Stimulated activated CD8-positive, alpha-beta memory T cell treated with anti-CD3 and anti-CD28 coated beads, Interleukin-15, amount 100 ng/mL, for 4 hours (primary cell): ENCODE measurements at places on chromosomes 1 and 21.

- no peak for DNase-seq
These were observed 220.0 kb downstream of the RERE start for GRCh38 chr1:8597455-8597854.

- DNase-seq: no peak
These were observed 128.0 kb downstream of the PSMG1 start for GRCh38 chr21:39055167-39055767.

- no peak for DNase-seq
These were observed 10.8 kb upstream of the BCAR3 start for GRCh38 chr1:93692451-93692861.

DNA sequence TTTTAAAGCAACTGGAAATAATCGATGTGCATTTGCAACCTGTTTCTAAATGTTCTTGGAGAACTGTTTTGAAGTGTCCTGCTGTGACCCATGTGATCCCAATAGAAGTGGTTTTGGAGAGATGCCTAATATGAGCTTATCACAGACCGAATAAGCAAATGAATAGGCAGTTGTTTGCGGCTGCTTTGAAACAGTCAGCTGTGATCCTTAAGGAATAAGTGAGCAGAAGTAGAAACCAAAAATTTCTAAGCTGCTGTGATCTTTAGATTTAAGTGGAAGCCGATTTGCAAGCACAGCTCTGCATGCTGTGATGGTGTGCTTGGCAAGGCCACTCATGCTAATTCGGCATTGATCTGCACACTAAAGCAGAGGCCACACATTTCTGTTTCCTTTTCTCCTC lies 329.5 kb upstream of the DUSP10 start:
- no peak for DNase-seq

- DNase-seq: no peak
These were observed 280.0 kb downstream of the NFIA start for GRCh38 chr1:61362351-61362750.

DNA sequence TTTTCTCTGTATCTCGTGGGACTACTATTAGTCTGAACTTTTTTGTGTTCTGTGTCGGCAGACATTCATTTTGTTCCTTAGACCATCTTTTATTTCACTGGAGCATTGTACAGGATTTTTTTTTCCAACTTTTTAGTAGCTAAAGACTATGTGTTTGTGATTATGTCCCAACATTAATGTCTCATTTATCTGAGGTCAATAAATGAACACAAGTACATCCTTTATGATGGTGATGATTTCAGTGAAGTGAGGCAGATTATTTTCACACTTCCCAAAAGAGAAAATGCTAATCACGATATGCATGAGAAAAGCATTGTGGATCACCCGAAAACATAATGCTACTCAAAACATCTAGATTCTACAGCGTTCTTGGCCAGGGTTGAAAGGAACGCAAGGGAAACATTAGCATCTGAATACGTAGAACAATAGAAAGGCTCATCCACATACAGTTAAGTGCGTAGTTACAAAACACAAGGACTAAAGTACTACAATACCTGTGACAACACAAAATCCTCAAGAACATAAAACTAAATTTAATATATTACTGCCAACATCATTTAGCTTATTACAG lies 981.7 kb upstream of the NCAM2 start:
- DNase-seq: no peak

GRCh38 chr1:181083842-181084605 lies 4.5 kb upstream of the IER5 start:
- DNase-seq: no peak

GRCh38 chr1:31926853-31927660 lies 11.1 kb downstream of the PTP4A2 start:
- no peak for DNase-seq

DNA sequence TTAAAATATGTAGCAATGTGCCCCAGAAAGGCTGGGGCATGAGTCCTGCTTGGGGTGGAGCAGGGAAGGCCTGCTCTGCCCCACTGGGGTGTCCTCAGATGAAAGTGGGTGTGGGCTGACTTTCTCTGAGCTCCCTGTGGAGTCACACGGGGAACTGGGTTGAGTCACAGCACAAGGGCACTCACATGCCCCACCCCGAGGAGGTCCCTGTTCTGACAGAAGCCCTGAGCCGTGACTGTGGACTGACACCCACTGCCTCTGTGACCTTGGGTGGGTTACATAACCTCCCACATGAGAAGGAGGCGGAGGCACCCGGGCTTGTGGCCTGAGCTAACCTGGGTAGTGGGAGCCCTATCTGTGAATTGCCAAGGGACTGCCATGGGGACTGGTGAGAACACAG lies 52.5 kb upstream of the TINAGL1 start:
- no peak for DNase-seq

DNA sequence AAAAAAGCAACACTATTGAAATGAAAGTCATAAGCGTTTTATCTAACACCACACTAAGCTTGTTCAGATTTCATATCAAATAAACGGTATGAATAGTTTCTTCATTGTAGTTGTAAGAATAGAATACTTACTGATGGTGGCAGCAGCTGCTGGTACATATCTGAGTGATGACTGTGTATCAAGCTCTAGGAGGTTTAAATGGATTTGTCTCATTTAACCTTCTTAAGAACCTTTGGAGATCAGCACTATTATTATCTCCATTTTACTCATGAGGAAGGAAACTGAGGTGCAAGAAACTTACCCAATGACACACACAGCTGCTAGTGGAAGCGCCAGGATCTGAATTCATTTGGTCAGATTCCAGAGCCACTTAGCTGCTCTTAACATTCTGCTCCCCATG lies 104.0 kb downstream of the EIF4G3 start:
- no peak for DNase-seq

DNA sequence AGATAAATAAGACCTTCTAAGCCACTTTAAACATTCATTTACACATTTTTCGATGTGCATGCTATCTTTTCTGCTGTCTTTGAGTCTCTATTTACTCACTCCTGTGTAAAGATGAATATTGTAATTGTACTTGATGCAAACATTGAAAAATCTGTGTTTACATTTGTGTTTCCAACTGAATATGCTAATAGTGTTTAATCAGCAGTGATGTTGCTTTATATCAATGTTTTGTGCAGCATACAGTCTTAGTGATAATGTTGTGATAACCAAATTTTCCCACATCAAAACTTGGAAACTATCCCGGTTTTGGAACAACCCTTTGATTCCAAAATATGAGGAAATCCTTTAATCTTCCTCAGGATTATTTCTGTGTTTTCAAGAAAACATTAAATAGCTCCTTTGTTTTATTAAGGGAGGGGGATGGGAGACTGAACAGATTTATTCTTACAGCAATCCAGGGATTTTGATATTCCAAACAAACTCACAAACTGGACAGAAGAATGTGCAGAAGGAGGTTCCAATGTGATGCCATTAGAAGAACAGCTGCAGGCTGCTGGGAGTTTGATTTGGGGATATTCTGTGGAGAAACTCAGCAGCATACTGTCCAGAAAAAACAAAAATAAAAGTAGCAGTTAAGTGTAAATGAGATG lies 248.0 kb downstream of the S1PR1 start:
- DNase-seq: no peak

DNA sequence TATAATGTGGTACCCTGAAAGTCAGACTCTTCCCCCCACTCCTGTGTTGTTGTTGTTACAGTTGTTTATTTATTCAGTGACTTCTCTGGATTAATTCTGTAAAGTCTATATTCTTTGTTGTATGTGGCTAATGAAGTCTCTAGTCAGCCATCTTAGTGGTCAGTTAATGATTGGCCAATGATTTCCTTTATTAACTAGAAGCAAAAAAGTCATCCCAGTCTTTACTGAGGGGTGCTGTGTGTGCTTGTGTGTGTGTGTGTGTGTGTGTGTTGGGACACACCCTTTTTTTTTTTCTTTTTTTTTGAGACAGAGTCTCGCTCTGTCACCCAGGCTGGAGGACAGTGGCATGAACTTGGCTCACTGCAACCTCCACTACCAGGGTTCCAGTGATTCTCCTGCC lies 37.3 kb upstream of the HYI start:
- no peak for DNase-seq

GRCh38 chr1:166675213-166675612 lies 164.1 kb upstream of the POGK start:
- no peak for DNase-seq
